ENCODE measurements at places on chromosomes 12 and 14.
A peak's percentile ranks its signal among the peaks of the same experiment; 100 is the strongest.

DNA sequence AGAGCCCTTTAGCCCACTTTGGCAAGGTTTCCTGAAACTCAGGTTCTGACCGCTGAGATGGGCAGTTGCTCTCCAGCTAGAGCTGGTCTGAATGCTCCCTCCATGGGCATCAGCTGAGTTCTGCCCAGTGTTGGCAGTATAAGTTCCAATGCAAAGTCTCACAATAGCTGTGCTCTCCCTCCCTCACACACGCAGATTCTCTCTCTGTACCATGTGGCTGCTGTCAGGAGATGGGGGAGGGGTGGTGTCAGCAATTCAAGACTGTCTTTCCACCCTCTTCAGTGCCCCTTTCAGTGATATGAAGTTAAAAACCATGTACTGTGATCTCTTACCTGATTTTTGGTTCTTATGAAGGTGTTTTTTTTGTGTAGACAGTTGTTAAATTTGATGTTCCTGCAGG, 164.3 kb upstream of the PLEKHA5 start:
- no peak for DNase-seq

DNA sequence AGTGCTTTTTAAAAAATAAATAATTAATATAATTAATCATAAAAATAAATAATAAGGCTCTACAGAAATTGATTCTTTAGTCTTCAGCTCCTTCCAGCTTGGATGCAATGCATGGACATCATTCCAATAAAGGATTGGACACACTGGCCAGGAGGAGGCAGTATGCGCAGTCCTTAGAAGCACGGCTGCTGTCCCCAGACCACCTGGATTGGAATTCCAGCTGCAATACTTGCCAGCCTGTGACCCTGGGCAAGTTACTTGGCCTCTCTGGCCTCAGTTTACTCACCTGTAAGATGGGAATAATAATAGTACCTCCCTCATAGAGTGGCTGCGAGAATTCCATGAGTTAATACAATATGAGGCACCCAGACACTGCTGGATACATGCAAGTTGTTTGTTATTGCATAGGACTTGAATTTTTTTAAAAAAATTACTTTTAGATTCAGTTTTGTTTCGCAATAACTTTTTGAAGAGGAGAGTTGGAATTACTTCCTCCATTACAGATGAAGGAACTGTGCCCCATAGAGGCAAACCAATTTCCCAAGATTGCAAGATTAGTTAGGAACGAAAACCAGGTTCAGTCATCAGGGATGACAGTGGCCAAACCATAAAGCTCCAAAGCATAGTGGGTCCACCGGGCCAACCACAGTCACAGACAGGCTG, 12.2 kb downstream of the RPH3A start:
- DNase-seq: no peak

DNA sequence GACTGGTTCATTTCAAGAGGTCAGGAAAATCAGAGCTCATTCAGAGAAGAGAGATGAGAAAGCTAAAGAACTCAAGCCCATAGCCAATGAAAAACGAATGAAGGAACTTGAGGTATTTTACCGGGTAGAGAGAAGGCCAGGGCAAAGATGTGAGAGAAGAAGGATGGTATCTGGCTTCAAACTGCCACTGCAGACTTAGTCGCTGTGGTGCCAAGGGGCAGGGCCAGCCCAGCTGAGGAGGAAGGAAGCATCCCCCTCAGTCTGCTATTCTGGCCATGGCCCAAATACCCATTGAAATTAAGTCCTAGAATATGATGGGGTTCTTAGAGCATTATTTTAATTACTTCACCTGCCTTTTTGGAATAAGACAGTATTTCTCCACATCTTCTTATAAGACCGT, 69.2 kb downstream of the ANO2 start:
- DNase-seq: no peak

GRCh38 chr14:94643316-94644101, 31.3 kb downstream of the SERPINA3 start:
- no peak for DNase-seq

DNA sequence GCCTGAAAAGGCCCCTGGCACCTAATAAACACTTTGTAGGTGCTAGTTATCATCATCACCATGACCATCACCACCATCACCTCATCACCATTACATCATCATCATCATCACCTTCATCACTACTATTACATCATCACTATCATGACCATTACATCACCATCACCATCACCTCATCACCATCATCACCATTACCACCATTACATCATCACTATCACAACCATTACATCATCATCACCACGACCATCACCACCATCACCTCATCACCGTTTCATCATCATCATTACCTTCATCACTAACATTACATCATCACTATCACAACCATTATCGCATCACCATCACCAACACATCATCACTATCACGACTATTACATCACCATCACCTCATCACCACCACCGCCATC, 132.8 kb downstream of the RIMBP2 start:
- DNase-seq: no peak

GRCh38 chr12:115222220-115222619, 538.2 kb upstream of the TBX3 start:
- DNase-seq: no peak

DNA sequence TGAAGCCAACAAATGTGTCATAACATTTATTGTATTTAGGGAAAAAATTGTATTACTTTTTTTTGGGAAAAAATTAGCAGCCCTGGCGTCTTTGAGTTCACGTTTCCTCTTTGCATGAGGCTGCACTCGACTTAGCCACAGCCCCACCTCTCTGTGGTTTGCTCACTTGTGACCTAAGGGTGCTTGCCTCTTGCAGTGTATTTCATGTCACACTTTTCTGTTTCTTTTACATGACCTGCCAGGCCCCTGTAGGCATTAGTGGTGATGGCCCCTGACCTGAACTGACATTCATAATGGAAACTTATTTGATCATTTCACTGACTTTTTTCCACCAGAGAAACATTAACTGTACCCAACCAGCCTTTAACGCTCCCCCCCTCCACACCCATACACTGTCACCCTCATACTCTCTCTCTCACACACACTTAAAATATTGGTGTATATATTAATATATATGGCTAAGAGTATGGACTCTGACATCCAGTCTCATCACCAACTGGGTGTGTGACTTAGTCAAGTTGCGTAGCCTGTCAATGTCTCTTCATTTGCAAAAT, 122.9 kb downstream of the PRKCH start:
- no peak for DNase-seq

DNA sequence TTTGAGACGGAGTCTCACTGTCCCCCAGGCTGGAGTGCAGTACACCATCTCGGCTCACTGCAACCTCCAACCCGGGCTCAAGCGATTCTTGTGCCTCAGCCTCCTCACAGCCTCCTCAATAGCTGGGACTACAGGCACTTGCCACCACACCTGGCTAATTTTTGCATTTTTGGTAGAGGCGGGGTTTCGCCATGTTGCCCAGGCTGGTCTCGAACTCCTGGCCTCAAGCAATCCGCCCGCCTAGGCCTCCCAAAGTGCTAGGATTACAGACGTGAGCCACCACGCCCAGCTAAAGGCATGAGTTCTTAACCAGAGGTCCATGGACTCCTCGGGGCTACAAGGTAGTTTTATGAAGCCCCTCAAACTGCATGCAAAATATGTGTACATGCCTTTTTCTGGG, 2.1 kb downstream of the SARNP start:
- no peak for DNase-seq

- peak; percentile 39 for DNase-seq
Observed at GRCh38 chr12:75289753-75290152, 40.4 kb downstream of the CAPS2 start.

DNA sequence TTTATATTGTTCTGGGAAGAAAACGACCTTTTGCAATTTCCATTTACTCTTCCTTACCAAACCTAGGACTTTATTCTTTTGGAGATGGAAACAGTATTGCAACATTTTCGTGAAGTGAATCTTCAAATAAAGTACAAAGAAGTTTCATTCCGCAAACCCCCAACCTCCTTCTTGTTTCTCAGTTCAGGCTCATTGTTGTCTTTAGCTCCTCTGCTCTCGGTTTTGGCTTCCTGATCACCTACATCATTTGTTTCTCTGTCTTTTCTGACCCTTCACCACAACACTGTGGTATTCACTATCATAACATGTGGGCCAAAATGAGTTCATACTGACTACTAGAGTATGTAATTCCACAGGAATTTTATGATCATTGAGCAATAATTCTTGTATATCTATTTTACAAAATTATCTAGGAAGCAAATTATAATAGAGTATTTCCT, 266.8 kb downstream of the ADAMTS20 start:
- peak; percentile 64 for DNase-seq

GRCh38 chr12:106794369-106794768, 19.9 kb downstream of the RIC8B start:
- no peak for DNase-seq

DNA sequence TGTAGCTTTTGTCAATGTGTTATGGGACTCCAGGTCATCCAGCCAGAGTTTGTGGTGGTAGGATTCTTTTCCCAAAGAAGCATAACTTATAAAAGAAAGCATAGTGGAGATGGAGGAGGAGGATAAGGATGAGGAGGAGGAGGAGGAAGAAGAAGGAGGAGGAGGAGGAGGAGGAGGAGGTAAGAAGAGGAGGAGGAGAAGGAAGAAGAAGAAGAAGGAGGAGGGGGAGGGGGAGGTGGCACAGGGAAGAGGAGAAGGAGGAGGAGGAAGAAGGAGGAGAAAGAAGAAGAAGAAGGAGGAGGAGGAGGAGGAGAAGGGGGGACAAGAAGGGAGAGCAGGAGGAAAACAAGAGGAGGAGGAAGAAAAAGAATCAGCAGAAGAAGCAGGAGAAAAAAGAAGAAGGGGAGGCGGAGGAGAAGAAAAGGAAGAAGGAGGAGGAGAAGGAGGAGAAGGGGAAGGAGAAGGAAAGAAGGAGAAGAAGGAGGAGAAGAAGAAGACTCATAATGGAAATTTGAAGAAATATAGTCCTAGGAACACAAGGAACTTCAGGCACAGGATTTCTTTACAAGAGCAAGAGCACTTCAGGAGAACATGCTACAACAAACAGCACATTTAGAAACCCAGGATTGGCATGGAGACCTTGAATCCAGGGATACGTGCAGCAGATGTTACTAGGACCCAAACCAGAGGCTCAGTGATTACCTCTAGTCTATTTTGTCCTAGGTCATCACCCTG, 22.6 kb downstream of the TSPAN8 start:
- DNase-seq: no peak

DNA sequence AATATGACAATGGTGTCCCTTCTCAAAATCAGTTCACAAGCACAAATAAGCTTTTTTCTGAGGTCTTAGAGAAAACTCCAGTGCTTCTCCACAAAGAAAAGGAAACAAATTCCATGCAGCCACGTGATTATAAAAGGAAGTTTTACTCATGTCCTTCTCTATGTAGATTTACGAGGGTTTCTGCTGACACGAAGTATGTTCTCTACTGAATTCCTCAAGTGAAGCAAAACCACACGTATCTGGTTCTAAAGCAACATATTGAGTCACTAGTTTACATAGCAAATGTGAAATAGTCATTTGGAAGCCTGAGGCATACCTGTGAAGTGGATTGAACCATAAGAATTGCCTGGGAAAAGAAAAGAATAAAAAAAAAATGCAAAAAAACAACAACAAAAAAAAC, 31.9 kb downstream of the BMP4 start:
- peak; percentile 100 for DNase-seq

DNA sequence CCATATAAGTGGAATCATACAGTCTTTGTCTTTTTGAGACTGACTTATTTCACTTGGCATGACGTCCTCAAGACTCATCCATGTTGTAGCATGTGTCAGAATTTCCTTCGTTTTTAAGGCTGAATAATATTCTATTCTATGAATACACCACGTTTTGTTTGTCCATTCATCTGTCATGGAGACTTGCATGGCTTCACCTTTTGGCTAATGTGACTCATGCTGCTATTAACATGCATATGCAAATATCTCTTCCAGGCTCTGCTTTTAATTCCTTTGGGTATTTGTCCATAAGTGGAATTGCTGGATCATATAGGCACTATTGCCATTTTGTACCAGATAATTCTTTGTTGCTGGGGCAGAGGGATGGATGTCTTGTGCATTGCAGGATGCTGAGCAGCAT, 19.6 kb upstream of the WSCD2 start:
- no peak for DNase-seq

- DNase-seq: peak; percentile 53
Observed at GRCh38 chr12:86228656-86229055, 27.5 kb downstream of the MGAT4C start.

DNA sequence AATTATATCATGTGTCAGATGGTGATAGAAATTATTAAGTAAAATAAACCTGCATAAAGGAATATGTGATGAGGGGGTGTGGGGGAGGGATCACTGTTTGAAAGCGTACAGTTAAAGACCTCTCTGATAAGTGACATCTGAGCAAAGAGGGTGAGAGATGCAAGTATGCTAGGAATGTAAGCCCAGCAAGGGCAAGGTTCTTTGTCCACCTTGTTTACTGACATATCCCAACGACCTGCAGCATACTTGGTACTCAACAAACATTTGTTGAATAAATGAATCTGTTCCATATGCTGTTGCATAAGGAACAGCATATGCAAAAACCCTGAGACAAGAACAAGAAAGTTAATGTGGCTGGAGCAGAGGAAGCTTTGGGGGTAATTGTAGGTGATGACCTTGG, 12.0 kb upstream of the MDM1 start:
- DNase-seq: no peak

GRCh38 chr12:96711364-96711763, 195.7 kb upstream of the NEDD1 start:
- peak; percentile 67 for DNase-seq

DNA sequence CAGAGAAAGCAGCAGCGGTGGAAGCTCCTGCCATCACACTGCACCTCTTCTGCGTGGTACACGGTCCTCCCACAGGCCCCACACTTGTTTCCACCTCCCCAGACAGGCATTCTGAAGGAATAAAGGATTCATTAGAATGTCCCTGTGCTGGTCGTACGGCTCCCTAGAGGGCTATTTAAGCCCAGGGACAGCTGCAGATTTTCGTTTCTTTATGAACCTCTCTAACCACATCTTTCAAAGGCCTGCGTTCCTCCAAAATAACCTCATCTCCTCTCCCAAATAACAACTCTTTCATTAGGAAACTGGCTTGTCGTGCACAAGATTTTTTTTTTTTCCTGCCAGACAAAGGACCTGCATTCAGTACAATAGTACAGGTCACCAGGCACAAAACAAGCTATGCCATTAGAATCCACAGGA, 12.7 kb downstream of the CSRP2 start:
- DNase-seq: no peak

DNA sequence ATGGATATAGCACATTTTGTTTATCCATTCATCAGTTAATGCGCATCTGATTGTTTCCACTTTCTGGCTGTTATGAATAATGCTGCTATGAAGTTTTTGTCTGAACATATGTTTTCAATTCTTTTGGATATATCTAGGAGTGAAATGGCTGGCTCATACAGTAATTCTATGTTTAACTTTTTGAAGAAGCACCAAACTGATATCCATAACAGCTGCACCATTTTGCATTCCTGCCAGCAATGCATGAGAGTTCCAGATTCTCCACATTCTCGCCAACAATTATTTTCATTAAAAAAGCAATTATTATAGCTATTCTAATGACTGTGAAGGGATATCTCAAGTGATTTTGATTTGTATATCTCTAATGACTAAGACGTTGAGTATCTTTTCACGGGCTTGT, 89.9 kb upstream of the PPP4R3A start:
- no peak for DNase-seq

- no peak for DNase-seq
Observed at GRCh38 chr12:28585146-28585545, 394.9 kb downstream of the CCDC91 start.

All from renal cortical epithelial cell (primary cell).